Panc1 (cell line): ENCODE measurements at places on chromosomes 12 and 14.

DNA sequence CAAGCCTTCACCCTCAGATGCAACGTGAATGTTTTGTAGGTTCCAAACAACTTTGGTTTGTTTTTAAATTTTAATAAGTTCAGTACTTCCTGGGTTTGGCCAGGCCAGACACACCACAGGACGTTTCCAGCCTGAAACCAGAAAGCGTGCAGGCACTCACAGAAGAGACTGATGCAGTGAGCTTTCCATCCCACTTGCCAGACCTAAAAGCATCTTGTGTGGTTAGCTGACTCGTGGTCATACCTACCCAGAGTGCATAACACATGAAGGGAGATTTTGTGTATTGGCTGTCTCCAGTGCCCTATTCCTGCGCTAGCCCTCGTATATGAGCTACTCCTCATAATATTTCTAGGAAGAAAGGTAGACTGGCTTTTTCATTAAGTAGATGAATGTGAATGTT lies 297.3 kb upstream of the FAR2 start:
- DNase-seq, result no peak

- peak; percentile 10 for DNase-seq
These were observed 77.7 kb downstream of the NTS start for GRCh38 chr12:85951823-85952222.

DNA sequence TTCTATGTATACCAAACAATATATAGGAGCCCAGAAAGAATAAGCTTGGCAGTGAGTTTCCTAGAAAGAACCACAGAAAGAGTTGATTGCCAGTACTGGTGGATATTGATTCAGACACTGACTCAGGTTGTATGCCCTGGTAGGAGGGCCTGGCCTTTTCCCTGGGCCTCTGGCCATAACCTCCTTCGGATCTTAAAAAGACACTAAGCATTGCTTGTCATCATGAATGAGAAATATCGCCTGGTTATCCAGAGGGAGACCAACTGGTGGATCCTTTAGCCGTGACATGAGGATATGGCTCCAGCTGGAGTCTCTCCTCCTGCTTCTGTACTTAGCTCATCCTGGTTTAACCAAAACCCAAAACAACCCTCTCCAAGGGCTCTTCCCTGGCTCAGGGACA lies 231.5 kb downstream of the MSRB3 start:
- no peak for DNase-seq

- no peak for DNase-seq
These were observed 43.2 kb downstream of the MGAT4C start for GRCh38 chr12:86213012-86213411.

DNA sequence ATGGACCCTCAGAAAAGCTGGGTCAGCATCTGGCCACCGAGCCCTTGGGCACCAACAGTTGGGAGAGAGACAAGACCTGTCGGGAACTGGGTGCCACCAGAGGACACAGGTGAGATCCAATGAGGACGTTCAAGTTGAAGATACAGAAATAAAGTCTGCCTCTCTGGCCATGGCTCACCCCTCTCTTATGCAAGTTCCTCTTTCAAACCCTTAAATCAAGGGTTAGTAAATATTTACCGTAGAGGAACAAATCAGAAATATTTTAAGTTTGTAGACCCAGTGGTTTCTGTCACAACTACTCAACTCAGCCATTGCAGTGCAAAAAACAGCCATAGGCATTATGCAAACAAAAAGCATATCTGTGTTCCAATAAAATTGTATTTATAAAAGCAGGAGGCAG lies 76.5 kb upstream of the HSPB8 start:
- no peak for DNase-seq

- DNase-seq, result no peak
These were observed 723.4 kb downstream of the TRHDE start for GRCh38 chr12:72995616-72996015.

DNA sequence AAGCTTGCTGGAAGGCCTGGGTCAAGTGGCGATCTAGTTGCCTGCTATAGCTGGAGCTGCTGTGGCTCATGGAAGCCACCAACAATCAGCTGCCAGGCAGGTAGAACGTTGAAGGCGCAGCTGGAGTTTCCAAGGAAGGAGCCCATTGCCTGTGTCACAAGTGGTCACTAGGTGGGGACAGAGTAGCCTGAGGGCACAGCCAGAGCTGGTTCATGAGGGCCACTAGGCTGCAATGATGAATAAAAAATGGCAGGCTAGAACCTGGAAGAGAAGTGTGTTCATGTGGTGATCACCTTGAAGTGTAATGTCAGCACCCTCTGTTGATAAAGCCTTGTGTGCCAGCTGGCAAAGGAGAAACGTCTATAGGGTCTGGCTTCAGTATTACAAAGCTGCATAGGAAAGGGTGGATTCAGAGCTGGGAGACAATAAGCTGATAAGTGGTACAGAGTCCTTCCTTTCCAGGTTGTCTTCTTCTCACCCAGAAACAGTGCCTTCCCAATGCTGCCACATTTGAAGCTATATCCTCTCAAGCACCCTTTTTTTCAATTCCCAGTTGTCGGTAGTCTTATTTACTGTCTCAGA lies 165.8 kb downstream of the EMP1 start:
- peak; percentile 48 for DNase-seq

DNA sequence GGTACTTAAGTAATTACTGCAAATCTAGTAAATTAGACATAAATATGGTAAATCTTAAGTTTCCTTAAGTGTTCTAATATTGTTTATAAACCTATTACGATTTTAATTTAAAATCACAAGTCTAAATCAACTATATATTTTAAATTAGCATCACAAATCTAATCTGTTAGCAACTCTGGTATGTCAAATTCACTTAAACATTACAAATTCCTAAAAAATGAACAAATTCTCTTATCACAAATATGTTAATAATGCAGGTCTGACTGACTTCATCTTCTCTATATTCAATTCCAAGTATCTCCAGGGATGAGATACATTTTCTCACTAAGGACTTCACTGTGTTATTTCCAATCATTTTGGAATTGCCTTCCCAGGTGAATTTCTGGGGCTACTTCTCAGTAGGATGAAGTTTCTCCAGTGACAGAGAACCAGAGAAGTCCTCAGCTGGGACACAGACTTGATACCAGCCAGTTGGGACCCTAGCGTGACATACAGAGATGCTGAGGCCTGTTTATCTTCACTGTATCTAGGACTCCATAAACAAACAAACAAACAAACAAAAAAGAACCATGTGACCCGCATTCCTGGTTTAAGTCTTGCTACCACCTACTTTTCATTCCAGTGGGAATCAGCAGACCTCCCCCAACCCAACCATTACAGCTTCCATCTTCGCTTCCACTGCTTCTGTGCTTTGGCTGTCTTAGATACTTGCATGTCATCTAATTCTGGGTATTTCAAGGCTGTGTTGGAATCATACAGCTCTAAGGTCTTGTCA lies 21.8 kb downstream of the CFAP251 start:
- no peak for DNase-seq

GRCh38 chr14:85042301-85042700 lies 487.6 kb upstream of the FLRT2 start:
- DNase-seq, result no peak

DNA sequence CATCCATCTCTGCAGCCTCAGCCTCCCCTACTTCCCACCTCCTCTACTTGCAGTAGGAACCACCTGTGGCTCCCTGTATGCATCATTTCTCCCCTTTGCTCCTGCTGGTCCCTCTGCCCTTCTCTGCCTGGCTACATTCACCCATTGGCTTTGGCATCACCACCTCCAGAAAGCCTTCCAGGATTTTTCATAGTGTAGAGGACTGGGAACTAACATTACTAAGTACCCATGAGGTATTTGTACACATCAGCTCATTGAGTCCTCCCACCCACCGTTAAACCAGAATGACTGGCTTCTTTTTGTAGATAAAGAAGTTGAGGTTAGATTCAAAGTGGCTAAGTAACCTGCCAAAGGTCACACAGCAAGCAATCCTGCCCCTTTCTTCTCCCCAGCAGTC lies 17.1 kb downstream of the SYNE3 start:
- DNase-seq, result no peak

- DNase-seq, result no peak
These were observed 14.1 kb upstream of the NCOR2 start for GRCh38 chr12:124581307-124582107.

DNA sequence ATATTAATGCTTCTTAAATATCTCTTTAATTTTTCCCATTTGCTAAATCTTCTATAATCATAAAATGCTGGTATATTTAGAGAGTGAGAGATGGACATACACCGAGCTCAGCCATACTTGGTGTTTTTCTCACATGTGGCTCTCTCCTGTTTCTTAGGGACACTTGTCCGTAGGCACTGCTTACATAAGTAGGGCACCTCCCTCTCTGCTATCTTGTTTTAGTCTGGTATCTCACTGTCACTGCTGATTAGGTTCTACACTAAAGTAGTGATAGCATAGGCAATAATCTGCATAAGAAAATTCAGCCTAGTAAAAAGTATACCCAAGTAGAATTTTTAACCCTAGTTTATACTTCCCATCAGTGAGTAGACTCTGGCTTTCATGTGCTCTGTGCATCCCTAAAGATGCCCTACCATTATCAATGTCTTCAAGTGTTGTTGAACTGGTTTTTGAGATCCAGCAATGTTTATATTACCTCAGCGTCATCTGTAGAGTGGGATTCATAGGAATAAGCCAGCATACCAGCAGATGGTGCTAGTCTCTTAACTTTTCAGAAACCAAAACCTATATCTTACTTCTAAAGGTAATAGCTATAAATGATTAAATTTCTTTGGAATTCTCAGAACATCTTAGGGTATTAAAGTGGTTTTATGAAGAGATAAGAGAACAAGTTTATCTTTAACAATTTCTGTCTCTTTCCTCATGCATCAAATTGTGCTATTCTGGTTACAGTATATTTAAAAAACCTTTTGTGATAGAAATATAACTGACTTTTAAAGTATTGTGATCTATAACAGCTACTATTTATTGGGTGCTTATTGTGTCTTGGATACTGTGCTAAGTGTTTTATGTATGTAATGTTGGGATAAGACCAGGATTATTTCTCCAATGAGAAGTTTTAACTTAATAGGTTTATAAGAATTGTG lies 32.9 kb downstream of the ARID2 start:
- no peak for DNase-seq
